HuH-7 (cell line): ENCODE measurements at places on chromosomes 2 and 18.
A peak's percentile ranks its signal among the peaks of the same experiment; 100 is the strongest.

- DNase-seq: no peak
Measured at GRCh38 chr2:213696442-213696841, 412.2 kb downstream of the SPAG16 start.

GRCh38 chr2:192414794-192415193 is 220.1 kb upstream of the TMEFF2 start:
- DNase-seq: no peak

DNA sequence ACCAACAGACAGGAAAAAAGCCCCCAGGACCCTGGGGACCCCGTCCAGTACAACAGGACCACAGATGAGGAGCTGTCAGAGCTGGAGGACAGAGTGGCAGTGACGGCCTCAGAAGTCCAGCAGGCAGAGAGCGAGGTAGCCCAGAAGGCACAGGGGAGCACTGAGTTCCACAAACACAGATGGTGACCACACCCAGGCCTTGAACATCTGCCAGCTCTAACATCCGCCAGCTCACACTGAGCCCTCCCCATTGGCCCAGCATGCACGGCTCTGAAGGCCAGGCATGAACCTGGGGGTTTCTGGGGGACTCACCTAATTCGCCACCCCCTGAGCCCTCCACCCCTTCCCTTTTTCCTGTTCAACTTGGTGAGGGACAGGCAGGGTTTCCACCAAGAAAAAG is 25.6 kb upstream of the PRLH start:
- no peak for DNase-seq

DNA sequence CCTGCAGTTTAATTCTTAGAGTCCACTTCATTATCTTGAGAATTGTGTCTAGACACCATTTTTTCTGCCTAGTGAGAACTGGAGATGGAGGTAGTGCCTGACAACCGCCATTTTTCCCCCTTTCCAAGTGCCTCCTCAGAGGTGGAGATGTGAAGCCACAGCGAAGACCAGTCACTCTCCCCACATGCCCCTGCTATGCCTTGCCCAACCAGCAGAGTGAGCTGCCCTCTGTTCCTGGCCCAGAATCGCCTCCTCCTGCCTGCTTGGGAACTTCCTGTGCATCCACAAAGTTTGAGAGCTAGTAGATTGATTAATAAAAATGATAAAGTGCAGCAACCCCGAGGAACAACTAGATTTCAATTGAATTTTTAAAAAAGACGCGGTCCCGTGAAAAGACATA is 123.3 kb downstream of the CLIP4 start:
- peak; percentile 70 for DNase-seq

DNA sequence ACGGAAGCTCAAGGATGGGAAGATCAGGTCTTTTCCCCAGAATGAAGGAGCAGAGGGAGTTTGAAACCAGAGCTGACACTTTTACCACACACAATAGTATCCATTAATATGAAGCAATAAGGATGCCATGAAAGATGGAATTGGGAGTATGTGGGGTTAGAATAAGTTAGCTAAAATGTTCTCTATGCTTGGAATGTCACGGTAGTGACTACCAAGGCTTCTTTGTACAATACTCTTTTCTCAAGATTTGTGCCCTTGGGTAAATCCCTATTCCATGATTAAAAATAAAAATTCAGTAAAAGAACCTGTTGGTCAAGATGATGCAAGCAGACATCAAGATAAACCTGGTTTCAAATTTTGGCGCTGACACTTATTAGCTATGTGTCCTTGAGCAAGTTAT is 75.0 kb downstream of the NRXN1 start:
- no peak for DNase-seq

GRCh38 chr18:39434223-39434920 is 1868.8 kb upstream of the CELF4 start:
- no peak for DNase-seq

DNA sequence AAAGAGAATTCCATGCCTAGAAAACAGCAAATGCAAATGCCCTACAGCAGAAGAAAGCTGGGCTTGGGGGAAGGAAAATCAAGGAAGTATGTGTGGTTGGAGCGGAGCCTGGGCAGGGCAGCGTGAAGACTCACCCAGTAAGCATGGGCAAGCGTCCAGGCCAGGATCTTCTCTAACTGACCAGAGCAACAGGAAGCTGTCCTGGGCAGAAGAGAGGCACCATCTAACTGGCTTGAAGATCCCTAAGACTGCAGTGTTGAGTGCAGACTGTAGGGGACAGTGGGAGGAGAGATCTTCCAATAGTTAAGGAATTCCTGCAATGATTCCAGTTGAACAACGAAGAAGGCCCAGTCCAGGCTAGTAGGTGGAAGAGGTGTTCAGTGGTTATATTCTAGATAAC is 57.9 kb downstream of the NXPH2 start:
- no peak for DNase-seq

DNA sequence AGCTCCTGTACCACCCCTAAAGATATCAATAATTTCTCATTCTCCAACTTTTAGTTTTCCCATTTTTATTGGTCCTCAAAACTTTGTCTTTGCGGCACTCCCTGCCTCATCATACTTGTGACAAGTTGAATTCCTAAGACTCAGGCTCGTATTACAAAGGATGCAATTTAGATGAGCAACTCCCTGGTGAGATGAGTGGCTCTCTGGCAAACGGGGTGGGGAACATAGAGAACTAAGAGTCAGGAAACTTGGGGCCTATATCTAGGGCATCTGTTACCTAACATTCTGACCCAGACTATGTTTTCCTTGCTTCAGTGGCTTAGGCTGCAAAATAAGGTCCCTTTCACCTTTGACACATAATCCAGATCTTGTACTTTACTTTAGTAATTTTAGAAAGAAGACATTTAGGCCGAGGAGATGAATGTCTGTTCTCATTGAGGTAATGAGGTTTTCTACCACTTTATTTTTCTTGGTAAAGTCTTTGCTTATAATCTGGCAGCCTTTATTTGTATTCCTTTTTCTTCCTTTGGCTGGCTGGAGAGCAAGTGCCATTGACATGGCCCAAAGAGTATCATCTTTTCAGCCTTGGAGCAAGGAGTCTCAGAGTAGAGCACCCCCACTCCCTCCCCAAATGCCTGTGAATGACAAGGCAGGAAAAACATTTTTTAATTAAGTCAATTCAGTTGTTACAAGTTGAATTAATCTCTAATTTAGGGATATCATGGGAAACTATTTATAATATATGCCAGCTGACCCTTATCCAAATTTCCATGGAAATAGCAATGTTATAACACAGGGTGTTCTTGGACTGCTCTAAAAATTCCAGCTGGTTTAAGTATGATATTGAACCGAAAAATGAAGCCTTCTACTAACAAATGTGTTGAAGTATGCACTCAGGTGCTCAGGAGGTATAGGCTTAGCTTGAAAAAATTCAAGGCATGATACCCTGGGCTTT is 15.2 kb downstream of the TSPYL6 start:
- DNase-seq: no peak

- no peak for DNase-seq
Measured at GRCh38 chr2:42312106-42312505, 48.9 kb downstream of the COX7A2L start.

DNA sequence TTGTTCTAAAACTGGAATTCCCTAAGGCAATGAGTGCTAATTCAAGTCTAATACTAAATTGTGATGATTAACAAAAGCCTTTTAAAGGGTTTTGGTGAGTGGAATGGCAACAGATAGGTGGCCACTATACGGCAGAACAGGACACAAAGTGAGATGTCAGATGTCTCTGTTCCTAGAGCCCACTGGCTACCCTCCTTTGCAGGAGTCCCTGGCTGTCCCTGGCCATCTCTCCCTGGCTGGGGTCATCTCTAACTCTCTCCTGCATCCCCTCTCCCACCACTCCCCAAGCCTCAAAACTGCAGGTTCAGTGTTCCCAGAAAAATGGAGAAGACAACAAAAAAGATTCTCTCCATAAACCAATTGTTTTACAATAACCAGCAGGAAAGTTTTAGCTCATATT is 79.2 kb downstream of the MDH1 start:
- DNase-seq: no peak

DNA sequence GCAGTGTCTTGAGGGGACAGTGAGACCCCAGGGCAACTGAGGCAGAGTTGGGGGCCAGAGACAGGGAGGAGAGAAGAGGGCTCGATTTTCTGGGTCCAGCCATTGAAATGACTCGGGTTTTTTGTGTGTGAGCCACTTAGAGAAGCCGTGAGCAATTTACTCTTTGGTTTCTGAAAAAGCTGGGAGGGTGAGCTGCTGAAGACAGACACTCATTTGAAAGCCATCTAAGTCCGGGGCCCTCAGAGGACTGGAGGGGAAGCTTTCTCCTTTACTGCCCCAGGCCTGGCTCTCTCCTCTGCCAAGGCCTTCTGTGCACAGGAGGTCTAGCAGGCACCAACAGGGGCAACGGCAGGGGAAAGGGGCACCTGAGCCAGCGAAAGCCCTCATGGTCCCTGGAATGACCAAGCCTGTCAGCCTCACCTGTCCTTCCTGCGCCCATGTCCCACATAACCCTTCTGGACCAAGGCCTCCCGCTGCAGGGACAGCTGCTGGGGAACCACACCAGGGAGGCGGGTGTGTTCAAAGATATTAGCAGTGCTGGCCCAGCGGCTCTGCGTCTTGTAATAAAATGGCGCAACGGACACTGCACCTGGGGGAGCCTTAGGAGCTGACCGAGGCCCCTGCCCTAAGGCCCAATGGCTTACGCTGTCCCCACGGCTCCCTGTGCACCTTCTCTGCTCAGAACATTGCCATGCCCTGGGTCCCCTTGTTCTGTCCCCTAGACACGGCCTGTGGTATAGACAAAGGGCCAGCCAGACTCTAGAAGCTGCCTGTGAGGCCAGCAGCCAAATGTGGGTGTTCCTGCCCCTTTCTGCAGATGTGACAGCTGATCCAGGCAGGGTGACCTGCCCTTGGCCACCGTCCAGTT is 45.8 kb downstream of the HS6ST1 start:
- no peak for DNase-seq

DNA sequence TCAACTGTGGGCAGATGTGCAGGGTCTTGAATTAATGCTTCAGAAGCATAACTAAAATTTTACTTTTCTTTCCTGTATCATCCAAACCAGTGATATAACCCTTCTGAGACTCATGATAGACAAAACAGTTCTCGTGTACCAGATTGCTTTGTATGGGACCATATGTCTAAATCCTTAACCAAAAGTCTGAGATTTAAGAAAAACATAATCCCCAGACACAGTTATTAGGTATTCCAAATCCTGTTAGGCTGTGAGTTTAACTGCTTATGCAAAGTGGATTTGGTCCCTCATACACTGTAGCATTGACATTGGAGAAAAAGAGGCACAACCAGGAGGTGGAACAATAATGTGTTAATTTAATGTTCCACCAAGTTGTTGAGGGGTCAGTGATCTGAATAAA is 235.0 kb downstream of the PMAIP1 start:
- no peak for DNase-seq

DNA sequence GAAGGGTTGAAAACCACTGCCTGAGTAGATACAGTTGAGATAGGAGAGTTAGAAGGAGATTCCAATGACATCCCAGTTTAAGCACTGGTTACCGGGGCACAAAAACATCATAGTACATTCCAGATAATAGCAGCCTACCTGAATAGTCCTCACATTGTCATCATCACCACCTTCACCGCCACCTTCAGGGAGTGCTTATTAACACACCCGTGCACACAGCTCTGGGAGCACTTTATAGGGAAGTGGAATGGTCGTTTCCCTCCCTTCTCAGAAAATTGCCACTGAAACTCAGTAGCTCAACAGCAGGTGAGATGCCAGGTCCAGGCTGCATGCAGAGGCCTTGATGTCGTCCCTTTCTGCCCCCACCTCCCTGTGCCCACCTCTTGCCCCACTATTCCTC is 8.2 kb downstream of the SERPINB7 start:
- DNase-seq: peak; percentile 2

GRCh38 chr2:148237911-148238310 is 217.0 kb downstream of the MBD5 start:
- no peak for DNase-seq

GRCh38 chr2:150280231-150280630 is 207.2 kb downstream of the RND3 start:
- no peak for DNase-seq

GRCh38 chr2:14137643-14138042 is 494.9 kb upstream of the LRATD1 start:
- DNase-seq: no peak

- no peak for DNase-seq
Measured at GRCh38 chr2:120439637-120440384, 93.9 kb downstream of the INHBB start.

DNA sequence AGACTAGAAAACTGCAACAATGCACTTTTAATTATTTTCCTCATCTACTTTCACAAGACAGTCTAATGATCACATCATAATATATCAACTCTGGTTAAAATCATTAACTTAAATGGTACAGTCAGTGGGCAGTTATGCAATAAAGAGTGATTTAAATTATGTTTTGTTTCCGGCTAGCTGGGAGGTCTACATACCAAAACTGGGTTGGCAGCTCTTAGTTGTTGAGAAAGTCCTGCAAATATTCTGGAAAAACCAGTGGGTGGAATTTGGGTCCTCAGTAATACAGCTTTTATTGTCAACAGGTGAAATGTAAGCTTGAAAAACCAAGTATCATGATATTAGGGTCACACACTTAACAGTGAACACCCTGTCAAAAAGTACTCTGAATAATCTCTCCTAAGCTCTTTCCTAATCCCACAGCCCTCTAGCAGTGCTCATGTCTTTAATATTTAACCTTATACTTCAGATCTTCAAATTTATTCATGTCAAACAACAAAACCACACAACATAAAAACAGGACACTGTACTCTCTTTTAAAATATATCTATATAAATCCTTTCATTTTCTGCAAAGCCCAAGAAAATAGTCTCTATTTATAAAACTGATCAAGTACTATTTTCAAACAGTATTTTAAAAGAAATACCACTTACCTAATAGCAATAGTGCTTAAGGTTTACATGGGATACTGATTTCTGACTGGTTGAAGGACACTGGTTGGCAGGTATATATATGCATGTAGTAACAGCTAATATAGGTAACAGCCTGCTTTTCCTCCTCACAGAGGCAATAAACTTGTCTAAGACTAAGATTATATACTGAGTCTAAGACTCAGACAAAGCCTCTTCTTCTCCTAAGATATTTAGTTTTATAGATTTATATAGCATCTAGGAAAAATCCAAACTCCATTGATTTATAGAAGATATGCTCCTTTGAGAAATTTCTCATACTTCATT is 103.8 kb downstream of the GAREM1 start:
- no peak for DNase-seq

- DNase-seq: no peak
Measured at GRCh38 chr2:139427164-139427563, 647.0 kb upstream of the NXPH2 start.

DNA sequence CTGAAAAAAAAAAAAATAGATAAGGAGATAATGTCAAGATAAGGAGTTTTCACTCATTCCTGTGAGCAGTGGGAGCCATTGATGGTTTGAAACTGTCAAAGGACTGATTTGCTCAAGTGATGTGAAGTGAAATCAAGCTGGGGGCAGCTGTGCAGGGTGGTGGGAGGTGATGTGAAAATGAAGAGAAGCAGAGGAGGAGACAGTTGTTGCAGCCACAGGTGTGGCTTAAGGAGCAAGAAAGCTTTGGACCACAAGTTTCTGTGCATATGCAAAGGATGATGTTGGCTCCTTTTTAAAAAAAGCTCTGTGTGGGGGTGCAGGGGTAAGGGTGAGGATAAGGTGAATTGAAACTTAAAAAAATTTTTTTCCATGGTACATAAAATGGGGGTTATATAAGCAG is 8.3 kb downstream of the EFR3B start:
- DNase-seq: no peak

- DNase-seq: no peak
Measured at GRCh38 chr2:29697181-29697580, 224.2 kb downstream of the ALK start.

- DNase-seq: peak; percentile 93
Measured at GRCh38 chr2:148876595-148877402, 1.8 kb downstream of the KIF5C start.
